Activated naive CD8-positive, alpha-beta T cell treated with anti-CD3 and anti-CD28 coated beads, Interleukin-2, amount 10 ng/mL, durations not matched to agents 7 days and 5 days (primary cell): ENCODE measurements at places on chromosomes 7 and 10. TPM values are rescaled to one million over a fixed set of nuclear protein-coding genes. Genes with fewer than 3 reads are reported as not detected.

DNA sequence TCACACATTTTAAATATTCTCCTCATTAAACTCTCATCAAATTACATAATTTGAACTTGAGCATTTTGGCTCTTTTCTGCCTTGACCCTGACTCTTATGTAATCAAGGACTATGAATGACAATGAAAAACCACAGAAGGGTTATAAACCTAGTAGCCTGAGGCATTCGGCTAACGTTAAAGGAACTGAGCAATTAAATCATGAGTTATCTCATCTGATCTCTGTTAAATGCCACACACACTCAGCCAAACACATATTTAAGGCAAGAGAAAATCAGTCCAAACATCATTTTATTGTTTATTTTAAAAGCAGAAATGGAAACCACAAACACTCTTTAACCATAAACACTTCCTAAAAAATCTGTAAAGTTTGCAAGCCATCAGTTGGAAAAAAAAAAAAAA is 204.3 kb downstream of the DGKI start:
- no peaks in the 10 kb centered on the region for H3K36me3 ChIP-seq
- H3K27me3 ChIP-seq, result peaks cover 3% of the 10 kb centered on the region
- H3K4me1 ChIP-seq, result no peaks in the 10 kb centered on the region
- H3K27ac ChIP-seq, result no peak overlapping the region
- no peak for DNase-seq

DNA sequence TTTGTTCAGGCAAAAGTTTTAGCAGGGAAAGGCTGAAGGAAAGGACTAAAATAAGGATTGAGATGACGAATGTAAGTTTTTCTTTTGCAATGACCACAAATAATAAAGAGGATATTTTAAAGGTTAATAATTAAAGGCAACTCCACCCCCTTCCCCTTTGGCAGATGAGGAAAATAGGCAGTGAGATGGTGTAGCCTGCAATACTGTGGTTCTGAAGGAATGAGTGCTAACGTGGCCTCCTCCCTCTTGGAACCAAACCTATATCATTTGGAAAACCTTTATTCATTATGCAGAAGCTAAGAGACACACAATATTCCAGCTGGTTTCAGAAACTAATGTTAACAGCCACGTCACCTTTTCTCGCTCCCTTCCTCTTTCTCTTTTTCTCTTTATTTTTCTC is 70.9 kb upstream of the COL1A2 start:
- H3K27ac ChIP-seq, result no peak overlapping the region
- DNase-seq, result no peak
- no peaks in the 10 kb centered on the region for H3K36me3 ChIP-seq

- H3K4me1 ChIP-seq, result peaks cover 2% of the 10 kb centered on the region
- no peak for DNase-seq
- no peak overlapping the region for H3K4me3 ChIP-seq
- no peaks in the 10 kb centered on the region for H3K27me3 ChIP-seq
- peaks cover 1% of the 10 kb centered on the region for H3K36me3 ChIP-seq
- no peak overlapping the region for H3K27ac ChIP-seq
Observed at GRCh38 chr10:21953585-21954057, 49.9 kb downstream of the DNAJC1 start.

- H3K36me3 ChIP-seq, result no peaks in the 10 kb centered on the region
- no peak overlapping the region for H3K27ac ChIP-seq
- no peaks in the 10 kb centered on the region for H3K4me1 ChIP-seq
- no peak for DNase-seq
- H3K27me3 ChIP-seq, result no peaks in the 10 kb centered on the region
- H3K4me3 ChIP-seq, result no peak overlapping the region
Observed at GRCh38 chr10:77101341-77101740, 536.3 kb downstream of the KCNMA1 start.

Gene PGAM2
- total RNA-seq, result 2.1 TPM
